ENCODE measurements at places on chromosomes 2 and 18. TPM values are rescaled to one million over a fixed set of nuclear protein-coding genes. Genes with fewer than 3 reads are reported as not detected.

Gene ITGB6
- total RNA-seq: 0.18 TPM

DNA sequence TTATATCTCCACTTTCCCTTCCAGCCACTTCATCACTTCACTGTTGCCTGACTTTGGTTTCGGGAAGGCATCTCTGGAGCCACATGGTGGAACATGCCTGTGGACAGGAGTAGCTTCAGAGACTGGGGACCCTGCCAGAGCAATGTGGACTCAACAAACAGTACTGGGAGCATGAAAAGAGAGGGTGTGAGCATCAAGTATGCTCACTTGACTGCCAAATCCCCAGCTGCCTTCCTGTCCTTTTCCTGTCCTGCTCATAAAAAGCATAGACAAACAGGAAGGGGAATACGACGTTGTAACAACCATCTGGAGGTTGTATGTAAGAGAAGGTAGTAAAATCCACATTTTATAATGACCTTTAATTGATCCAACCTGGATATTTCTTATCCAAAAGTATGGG, 61.3 kb upstream of the CSRNP3 start:
- DNase-seq: no peak

Gene UPP2
- 0.91 TPM for total RNA-seq

DNA sequence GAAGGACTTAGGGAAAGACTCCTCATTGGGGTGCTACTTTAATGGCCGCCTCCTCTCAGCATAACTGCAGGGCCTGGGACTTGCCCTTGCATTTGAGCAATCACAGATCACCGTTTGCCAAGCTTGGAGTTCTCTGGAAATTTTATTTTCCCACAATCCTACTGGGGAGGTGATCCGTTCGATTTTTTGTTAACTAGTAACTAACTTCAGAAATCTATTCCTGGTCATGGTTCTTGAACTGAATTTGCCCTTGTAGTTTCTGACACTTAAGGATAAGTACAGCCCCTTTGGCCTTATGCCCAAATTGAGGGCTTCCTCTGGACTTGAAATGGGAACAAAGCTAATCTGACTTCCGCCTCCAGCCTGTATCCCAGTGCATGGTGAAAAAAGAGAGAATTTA, 60.5 kb upstream of the ST3GAL5 start:
- DNase-seq: peak; percentile 64

- DNase-seq: no peak
Observed at GRCh38 chr2:64910523-64910922, 78.7 kb upstream of the SLC1A4 start.

Gene ANTXR1
- total RNA-seq: 2.2 TPM

DNA sequence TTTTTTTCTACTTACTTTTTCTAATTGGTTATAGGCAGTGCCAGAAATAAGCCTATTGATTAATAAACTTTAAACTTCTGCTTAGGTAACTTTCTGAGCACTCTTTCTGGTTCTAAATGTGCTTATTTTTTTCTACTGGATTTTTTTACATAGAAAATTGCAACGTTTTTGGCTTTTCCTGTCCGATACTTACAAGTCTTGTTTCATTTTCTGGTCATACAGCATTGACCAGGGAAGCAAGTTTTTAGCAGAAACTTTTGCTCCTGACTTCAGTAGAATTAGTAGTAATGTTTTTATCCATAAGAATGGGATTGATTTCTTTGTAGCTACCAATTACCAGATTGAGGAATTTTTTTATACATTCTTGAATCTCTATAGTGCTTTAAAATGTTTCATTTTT, 36.9 kb downstream of the NCKAP5 start:
- no peak for DNase-seq

DNA sequence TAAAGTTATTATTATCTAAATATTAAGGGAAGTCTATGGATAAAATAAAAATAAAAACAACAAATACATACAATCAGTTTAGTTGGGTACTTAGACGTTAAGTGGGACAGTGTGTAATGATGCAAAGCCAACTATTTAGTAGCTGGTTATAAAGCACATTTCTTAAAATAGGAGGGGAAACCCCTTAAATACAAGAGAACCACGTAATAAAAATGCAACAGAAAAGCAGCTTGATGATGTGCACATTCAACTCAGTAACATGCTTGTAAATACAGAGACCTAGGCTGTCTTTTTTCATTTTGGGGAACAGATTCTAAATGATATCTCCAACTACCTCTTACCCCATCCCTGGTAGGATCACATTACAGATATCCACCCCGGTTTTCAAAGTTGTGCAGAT, 134.3 kb upstream of the AQP4 start:
- no peak for DNase-seq

- no peak for DNase-seq
Observed at GRCh38 chr2:226093364-226093763, 693.9 kb downstream of the NYAP2 start.

- no peak for DNase-seq
Observed at GRCh38 chr2:12486205-12487118, 230.3 kb upstream of the TRIB2 start.

DNA sequence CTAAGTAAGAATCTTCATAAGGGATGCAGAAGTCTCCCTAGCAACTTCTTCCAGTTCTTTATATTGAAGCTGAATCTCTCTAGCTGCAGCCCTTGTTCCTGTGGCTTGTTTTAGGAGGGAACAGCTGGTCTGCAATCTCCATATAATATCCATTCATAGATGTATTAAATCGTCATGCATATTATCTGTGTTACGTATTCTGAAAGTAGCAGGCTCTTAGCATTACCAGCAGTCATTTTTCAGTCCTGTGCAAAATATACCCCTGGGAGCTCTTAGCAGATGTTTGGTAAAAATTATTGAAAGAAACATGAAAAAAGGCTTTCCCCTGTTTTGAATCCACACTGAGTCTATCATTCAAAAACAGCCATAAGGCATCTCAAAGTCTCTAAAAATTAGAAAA, 385.3 kb downstream of the IRS1 start:
- DNase-seq: no peak

Gene CD302
- 98.8 TPM for total RNA-seq

DNA sequence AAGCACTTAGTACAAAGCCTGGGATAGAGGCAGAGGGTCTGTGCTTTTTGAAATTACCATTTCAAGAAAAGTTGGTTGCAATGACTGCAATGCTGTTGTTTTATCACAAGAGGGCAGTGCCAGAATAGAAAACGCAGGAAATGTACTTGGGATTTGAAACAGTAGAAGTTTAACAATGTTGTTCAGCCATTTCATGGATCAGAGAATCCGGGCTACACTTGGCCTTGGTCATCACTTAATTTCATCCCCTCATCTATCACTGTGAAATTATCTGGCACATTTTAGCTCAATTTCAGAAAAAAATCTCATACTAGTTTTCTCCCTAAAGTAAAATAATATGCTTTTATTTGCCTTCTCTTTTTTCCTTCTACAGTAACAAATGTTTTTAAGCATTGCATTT, 70.8 kb downstream of the RAPGEF4 start:
- DNase-seq: no peak

DNA sequence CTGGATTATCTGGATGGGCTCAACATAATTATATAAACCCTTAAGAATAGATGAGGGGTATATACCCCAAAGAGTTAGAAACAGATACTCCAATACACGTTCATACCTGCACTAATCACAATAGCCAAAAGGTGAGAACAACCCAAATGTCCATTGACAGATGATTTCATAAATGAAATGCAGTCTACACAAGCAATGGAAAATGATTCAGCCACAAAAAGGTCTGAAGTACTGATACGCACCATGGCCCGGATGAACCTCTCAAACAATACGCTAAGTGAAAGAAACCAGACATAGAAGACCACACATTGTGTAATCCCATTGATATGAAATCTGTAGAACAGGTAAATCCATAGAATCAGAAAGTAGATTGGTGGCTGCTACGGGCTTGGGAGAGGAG, 316.8 kb downstream of the LPIN1 start:
- DNase-seq: no peak

Gene RPRM
- not detected for total RNA-seq

GRCh38 chr18:74501386-74501785, 5.2 kb downstream of the CNDP2 start:
- DNase-seq: peak; percentile 39

Measured in left lobe of liver (tissue), 2 donors.